Type B pancreatic cell (in vitro differentiated cells): ENCODE measurements at places on chromosomes 4 and X. TPM values are rescaled to one million over a fixed set of nuclear protein-coding genes. Genes with fewer than 3 reads are reported as not detected.
A peak's percentile ranks its signal among the peaks of the same experiment; 100 is the strongest.

The SASH3 gene
- total RNA-seq = not detected in 2 replicates

The CNKSR2 gene
- total RNA-seq = 7.2 and 13.5 TPM in 2 replicates

The CCKAR gene
- 4.3 and 13.7 TPM in 2 replicates for total RNA-seq

GRCh38 chr4:119103263-119103662, 32.4 kb upstream of the MYOZ2 start:
- H3K4me1 ChIP-seq = peaks cover 27% of the 10 kb centered on the region
- peak overlapping the region; percentile 88 for H3K27ac ChIP-seq
- DNase-seq = no peak
- H3K4me3 ChIP-seq = no peak overlapping the region

- no peak overlapping the region for H3K27ac ChIP-seq
- H3K4me3 ChIP-seq = no peak overlapping the region
- no peaks in the 10 kb centered on the region for H3K36me3 ChIP-seq
- peaks cover 10% of the 10 kb centered on the region for H3K4me1 ChIP-seq
- H3K27me3 ChIP-seq = no peaks in the 10 kb centered on the region
Observed at GRCh38 chrX:39869846-39870601, 227.7 kb downstream of the BCOR start.

- H3K4me1 ChIP-seq = peaks cover 4% of the 10 kb centered on the region
- H3K36me3 ChIP-seq = no peaks in the 10 kb centered on the region
- DNase-seq = no peak
- H3K4me3 ChIP-seq = no peak overlapping the region
- no peaks in the 10 kb centered on the region for H3K27me3 ChIP-seq
Observed at GRCh38 chrX:34586936-34587335, 70.1 kb downstream of the TMEM47 start.

DNA sequence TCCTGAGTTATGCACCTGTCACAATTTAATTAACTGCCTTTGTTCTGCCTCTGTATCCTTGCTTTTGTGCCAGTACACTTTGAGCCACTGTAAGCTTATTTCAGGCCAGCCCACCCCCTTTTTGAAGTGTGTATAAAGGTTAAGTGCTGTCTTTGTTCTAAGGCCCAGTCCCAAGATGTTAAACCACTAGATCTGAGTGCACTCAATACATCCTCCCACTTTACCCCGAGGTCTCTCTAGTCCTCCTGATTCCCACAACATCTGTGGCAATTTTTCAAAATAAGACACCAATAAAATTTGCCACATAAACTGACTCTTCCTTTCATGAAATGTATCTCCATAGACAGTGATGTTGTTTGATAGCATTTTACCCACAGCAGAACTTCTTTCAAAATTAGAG, 124.1 kb upstream of the SPIN4 start:
- H3K36me3 ChIP-seq = peaks cover 23% of the 10 kb centered on the region
- H3K4me3 ChIP-seq = no peak overlapping the region
- H3K4me1 ChIP-seq = no peaks in the 10 kb centered on the region
- H3K27me3 ChIP-seq = no peaks in the 10 kb centered on the region
- no peak overlapping the region for H3K27ac ChIP-seq
- DNase-seq = no peak

DNA sequence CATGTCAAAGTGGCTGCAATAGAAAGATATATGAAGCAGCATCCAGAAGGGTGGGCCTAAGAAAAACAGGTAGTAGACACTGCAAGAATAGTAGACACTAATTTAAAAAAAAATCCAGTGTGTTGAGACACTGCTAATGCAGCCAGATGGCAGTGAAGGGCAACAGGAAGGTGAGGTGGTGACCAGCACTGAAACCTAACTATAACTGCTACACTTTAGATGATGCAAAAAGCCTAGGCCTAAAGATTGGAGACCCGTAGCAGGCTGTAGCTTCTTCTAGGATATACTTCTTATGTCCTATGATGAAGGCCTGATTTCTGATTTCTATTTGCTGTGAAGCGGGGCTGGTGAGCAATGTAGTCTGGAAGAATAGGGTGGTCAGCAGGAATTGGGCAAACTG, 38.7 kb upstream of the SH3KBP1 start:
- no peak overlapping the region for H3K4me3 ChIP-seq
- H3K27ac ChIP-seq = no peak overlapping the region
- no peaks in the 10 kb centered on the region for H3K4me1 ChIP-seq
- no peaks in the 10 kb centered on the region for H3K27me3 ChIP-seq
- DNase-seq = no peak

DNA sequence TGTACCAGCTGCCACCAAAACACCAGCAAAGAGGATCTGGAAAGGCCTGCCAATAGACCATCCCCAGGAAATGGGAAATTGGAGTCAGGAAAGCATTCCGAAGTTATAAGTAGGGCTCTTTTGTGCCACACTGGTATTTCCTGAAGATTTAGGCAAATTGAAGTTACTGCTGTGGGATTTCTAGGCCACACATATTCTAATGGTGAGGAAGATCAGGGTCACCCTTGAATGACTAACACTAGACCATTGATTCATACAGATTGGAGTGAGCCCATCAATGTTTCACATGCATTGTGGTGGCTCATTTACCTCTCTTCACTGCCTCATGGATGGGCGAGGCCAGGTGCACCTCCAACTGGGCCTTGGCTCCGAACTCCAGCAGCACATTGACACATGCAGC, 22.6 kb downstream of the ASB11 start:
- H3K27me3 ChIP-seq = no peaks in the 10 kb centered on the region
- H3K4me1 ChIP-seq = peaks cover 1% of the 10 kb centered on the region
- no peaks in the 10 kb centered on the region for H3K36me3 ChIP-seq
- no peak overlapping the region for H3K27ac ChIP-seq

- no peaks in the 10 kb centered on the region for H3K36me3 ChIP-seq
- no peak overlapping the region for H3K27ac ChIP-seq
- no peaks in the 10 kb centered on the region for H3K27me3 ChIP-seq
- no peak for DNase-seq
Observed at GRCh38 chr4:67201334-67201733, 344.0 kb downstream of the CENPC start.

DNA sequence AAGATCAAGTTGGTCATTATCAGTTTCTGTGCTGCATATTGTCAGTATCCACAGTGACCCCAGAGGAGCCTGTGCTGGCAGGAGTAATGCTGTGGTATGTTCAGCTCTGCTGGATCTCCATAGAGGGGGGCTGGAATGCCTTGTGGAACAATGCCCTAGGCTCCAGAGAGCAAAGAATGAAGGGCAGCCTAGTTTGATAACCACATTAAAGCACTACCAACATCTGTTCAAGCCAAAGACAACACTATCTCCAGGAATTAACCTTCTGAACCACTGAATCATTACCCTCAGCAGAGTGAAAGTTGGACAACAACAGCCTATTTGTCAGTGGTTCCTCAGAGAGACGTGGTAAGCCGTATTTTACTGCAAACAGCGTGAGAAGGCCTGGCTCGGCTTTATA, 192.3 kb upstream of the CXorf66 start:
- no peaks in the 10 kb centered on the region for H3K36me3 ChIP-seq
- no peaks in the 10 kb centered on the region for H3K4me1 ChIP-seq
- H3K4me3 ChIP-seq = no peak overlapping the region
- H3K27me3 ChIP-seq = peaks cover 3% of the 10 kb centered on the region
- no peak overlapping the region for H3K27ac ChIP-seq

DNA sequence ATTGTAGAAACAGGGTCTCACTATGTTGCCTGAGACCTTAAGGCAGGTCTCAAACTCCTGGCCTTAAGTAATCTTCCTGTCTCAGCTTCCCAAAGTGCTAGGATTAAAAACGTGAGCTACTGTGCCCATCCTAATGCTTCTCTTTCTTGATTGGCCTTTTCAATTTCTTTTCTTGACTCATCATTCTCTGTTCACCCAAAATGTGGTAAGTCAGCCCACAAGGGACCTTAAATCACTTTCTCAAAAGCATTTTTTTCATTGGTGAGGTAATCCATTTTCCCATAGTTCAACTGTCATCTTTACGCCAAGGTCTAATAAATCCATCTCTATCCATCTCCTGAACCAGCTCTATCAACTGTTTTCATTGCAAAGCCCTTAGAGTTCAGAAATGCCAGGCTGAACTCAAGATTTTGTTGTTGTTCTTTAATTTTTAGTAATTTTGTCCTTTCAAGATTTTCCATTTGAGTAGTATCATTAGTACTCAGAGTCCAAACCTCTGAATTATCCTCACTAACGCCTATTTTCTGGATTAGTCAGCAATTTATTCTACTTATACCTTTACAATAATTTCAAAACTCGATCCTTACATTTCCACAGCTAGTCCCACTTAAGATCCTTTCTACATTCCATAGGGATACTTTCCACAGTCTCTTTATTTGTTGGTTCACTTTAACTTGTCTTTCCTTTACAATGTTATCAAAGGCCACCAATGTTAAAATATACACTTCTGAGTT, 528.6 kb downstream of the IL15 start:
- DNase-seq = no peak
- no peaks in the 10 kb centered on the region for H3K27me3 ChIP-seq
- H3K27ac ChIP-seq = no peak overlapping the region
- H3K36me3 ChIP-seq = no peaks in the 10 kb centered on the region
- H3K4me1 ChIP-seq = no peaks in the 10 kb centered on the region

DNA sequence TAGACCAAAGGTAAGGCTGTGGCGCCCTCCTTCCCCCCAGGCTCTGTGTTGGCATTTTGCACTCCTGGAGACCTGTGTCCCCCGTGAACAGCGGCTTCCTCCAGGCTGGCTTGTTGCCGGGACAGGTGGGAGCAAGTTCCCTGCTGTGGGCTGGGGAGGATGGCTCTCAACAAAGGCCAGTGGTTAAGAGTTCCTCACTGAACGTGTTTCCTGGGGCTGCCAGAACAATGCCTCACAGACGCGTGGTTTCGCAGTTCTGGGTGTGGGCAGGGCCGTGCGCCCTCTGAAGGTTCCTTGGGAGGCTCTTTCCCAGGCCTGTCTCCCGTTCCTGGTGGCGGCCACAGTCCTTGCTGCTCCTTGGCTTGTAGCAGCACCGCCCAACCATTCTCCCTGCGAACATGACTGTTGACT, 33.4 kb downstream of the NELFA start:
- no peak for DNase-seq
- no peak overlapping the region for H3K27ac ChIP-seq
- no peaks in the 10 kb centered on the region for H3K27me3 ChIP-seq
- H3K36me3 ChIP-seq = peaks cover 15% of the 10 kb centered on the region
- H3K4me3 ChIP-seq = no peak overlapping the region
- no peaks in the 10 kb centered on the region for H3K4me1 ChIP-seq

- no peak for DNase-seq
- no peaks in the 10 kb centered on the region for H3K4me1 ChIP-seq
- peaks cover 10% of the 10 kb centered on the region for H3K27me3 ChIP-seq
- no peaks in the 10 kb centered on the region for H3K36me3 ChIP-seq
- H3K27ac ChIP-seq = no peak overlapping the region
Observed at GRCh38 chr4:54976682-54977081, 148.7 kb downstream of the KDR start.

DNA sequence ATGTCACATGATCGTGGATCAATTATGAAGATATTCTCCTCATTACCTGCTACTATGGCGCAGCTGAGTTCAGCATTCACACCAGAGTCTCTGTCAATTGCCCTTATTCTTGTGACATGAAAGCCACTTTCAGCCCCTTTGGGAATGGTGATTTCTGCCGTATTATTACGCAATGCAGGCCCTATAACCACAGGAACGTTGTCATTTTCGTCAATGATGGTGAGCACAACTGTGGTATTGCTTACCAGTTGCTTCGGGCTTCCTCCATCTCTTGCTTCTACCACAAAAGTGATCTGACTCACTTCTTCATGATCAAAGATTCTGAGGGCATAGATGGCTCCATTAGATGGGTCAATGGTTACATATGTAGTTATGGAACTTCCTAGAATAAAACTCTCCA, 2.1 kb downstream of the PCDH18 start:
- no peak overlapping the region for H3K4me3 ChIP-seq
- no peaks in the 10 kb centered on the region for H3K27me3 ChIP-seq
- H3K36me3 ChIP-seq = peaks cover 36% of the 10 kb centered on the region
- H3K4me1 ChIP-seq = peaks cover 9% of the 10 kb centered on the region
- H3K27ac ChIP-seq = no peak overlapping the region

GRCh38 chr4:47218631-47219030, 187.3 kb downstream of the GABRB1 start:
- H3K27me3 ChIP-seq = no peaks in the 10 kb centered on the region
- no peak overlapping the region for H3K4me3 ChIP-seq
- H3K27ac ChIP-seq = no peak overlapping the region
- H3K4me1 ChIP-seq = peaks cover 8% of the 10 kb centered on the region
- H3K36me3 ChIP-seq = no peaks in the 10 kb centered on the region

DNA sequence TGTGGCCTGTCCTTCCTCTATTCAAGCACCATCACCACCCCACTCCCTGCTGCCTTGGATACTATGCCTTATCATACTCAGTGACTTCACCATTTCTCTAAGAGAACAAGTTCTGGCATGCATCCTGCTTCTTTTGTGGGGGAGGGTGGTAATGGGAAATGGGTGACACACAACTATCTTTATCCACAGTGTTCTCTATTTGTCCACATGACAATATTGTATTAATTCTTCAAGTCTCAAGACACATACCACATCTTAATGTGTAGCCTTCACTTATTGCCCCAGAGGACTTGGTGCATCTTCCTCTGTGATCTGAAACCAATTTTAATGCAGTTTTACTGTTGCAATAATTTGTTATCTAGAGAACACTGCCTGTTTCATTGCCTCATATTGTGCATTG, 29.3 kb upstream of the UGT2B7 start:
- H3K27ac ChIP-seq = no peak overlapping the region
- H3K27me3 ChIP-seq = no peaks in the 10 kb centered on the region
- H3K4me1 ChIP-seq = no peaks in the 10 kb centered on the region
- no peaks in the 10 kb centered on the region for H3K36me3 ChIP-seq
- no peak overlapping the region for H3K4me3 ChIP-seq

DNA sequence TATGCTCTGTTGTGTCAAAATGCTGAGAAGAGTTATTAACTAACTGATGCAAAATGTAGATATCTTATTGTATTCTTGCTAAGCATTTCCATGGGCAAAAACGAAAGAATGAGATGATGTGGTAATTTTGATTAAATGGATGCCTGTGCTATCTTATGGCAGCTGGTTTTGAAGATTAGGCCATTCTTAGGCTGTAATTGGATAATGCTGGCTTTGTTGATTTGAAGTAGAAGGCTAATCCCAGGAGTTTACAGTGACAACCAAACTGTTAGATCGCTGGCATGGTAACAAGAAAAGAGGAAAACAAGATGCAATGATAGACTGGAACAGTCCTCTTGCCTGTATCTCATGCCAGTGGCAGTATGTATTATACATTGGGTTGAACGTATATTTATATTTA, 74.1 kb upstream of the WDR44 start:
- no peak overlapping the region for H3K4me3 ChIP-seq
- DNase-seq = no peak
- H3K27ac ChIP-seq = no peak overlapping the region
- no peaks in the 10 kb centered on the region for H3K27me3 ChIP-seq

- H3K27me3 ChIP-seq = peaks cover 20% of the 10 kb centered on the region
- peak within 1 kb of the TSS; percentile 64 for H3K27ac ChIP-seq
- no peaks in the 10 kb centered on the region for H3K4me1 ChIP-seq
- no peaks in the 10 kb centered on the region for H3K36me3 ChIP-seq
- peak within 1 kb of the TSS; percentile 90 for H3K4me3 ChIP-seq
- DNase-seq = no peak
Observed at GRCh38 chrX:119757979-119758730, at the start of gene SOWAHD. TSS of gene SOWAHD (plus strand) at chrX:119758588. CDS start at chrX:119758668, 80 bp downstream.

DNA sequence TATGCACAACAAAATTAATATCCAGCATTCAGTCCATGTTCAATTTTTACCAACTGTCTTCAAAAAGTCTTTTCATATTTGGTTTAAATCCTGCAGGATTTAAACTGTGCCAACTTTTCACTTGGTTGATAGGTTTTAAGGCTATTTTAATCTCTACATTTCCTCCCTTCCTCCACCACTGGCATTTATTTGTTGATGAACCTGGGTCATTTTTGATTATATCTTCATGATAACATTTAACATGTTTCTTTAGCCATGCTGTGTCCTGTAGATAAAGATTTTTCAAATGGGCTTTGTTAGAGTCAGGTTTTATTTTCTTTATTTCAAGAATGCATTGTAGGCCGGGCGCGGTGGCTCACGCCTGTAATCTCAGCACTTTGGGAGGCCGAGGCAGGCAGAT, 216.4 kb downstream of the ARHGAP10 start:
- H3K36me3 ChIP-seq = peaks cover 44% of the 10 kb centered on the region
- DNase-seq = no peak
- no peak overlapping the region for H3K4me3 ChIP-seq
- H3K4me1 ChIP-seq = no peaks in the 10 kb centered on the region
- no peak overlapping the region for H3K27ac ChIP-seq
